Aorta (tissue), 5 donors: ENCODE measurements at places on chromosomes 1 and 21. TPM values are rescaled to one million over a fixed set of nuclear protein-coding genes. Genes with fewer than 3 reads are reported as not detected.

DNA sequence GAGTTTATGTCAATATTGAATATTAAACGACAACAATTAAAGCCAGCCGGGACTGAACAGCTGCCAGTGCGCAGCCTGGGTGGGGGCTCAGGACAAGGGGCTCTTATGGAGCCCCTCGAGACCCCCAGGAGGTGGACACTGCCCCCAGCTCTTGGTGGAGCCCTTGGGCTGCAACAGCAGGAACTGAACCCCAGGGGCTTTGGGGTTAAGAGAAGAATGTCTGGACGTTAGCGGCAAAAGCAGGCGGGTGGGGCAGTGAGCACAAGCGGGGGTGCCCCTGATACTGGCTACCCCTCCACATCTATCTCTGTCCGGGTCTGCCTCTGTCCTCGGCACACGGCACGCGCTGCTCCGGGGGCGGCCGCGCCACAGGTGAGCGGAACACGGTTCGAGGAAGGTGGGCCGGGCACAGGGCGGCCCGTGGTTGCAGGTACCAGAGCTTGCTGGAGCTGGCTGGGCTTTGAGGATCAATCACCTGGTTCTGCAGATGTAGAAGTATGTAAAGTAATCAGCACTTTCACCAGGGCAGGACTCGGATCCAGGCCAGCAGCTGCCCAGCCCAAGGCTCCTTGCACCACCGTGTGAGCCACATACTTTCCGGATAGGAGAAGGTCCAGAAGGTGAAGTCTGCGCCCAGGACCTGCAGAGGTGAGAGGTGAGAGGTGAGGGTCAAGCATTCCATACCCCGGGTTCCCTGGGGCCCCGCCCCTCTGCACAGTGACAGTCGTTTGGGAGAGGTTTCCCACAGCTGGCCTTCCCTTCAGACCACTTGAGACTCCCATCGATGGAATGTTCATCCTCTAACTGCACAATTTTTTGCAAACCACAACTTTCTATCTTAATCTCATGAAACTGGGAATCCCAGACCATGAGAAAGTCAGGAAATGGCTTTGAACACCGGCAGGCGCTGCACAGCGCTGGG lies 12.4 kb upstream of the POFUT2 start:
- no peak overlapping the region for H3K4me3 ChIP-seq
- H3K4me1 ChIP-seq = no peaks in the 10 kb centered on the region
- peak overlapping the region; percentile 23 for H3K27ac ChIP-seq
- no peaks in the 10 kb centered on the region for H3K36me3 ChIP-seq
- H3K27me3 ChIP-seq = no peaks in the 10 kb centered on the region
- DNase-seq = peak; percentile 65

- DNase-seq = no peak
- no peaks in the 10 kb centered on the region for H3K36me3 ChIP-seq
- no peaks in the 10 kb centered on the region for H3K27me3 ChIP-seq
- H3K27ac ChIP-seq = no peak overlapping the region
Measured at GRCh38 chr21:42629933-42630589, 23.4 kb upstream of the PDE9A start.

DNA sequence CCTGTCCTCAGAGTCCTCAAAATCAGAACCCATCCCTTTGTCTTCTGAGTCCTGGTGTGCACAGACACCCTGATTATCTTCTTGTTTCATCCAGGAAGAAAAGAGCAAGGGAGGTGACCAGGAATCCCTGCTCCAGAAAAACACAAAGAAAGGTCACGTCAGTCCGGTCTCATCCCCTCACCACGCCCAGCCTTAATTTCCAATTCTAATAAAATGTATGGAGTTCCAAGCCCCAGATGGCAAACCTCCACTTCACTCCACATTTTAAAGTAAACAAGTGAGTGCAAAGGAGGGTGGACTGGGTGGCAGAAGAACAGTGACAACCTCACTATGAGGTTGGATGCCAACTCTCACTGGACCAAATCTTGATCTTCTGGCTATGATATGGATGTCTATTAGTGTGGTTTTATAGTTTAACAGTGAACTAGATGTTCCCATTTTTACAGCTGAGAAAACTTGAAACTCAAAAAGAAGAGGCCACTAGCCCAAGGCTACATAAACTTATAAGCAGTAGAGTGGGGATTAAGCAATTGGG lies 22.0 kb downstream of the ZNF697 start:
- no peak overlapping the region for H3K4me3 ChIP-seq
- H3K27ac ChIP-seq = no peak overlapping the region
- H3K36me3 ChIP-seq = peaks cover 8% of the 10 kb centered on the region
- H3K4me1 ChIP-seq = peaks cover 3% of the 10 kb centered on the region

DNA sequence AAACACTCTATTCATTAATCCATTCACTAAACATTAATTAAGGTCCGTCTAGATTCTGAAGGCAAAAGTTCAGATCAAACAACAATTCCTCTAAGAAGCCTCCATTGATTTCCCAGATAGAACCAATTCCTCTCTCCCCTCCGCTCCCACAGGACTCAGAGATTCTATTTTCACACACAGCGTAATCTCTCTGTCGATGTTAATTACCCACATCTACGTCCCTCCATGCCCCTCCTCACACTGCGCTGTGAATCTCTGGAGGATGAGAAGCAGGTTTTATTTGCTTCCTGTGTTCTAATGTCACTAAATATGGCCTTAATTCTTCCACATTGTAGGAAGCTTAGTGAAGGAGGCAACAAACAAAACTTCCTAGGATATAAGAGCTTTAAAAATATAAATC lies 306.7 kb downstream of the DSCAM start:
- peaks cover 1% of the 10 kb centered on the region for H3K27me3 ChIP-seq
- no peak overlapping the region for H3K27ac ChIP-seq
- no peak for DNase-seq
- H3K36me3 ChIP-seq = no peaks in the 10 kb centered on the region
- no peaks in the 10 kb centered on the region for H3K4me1 ChIP-seq
- H3K4me3 ChIP-seq = no peak overlapping the region

DNA sequence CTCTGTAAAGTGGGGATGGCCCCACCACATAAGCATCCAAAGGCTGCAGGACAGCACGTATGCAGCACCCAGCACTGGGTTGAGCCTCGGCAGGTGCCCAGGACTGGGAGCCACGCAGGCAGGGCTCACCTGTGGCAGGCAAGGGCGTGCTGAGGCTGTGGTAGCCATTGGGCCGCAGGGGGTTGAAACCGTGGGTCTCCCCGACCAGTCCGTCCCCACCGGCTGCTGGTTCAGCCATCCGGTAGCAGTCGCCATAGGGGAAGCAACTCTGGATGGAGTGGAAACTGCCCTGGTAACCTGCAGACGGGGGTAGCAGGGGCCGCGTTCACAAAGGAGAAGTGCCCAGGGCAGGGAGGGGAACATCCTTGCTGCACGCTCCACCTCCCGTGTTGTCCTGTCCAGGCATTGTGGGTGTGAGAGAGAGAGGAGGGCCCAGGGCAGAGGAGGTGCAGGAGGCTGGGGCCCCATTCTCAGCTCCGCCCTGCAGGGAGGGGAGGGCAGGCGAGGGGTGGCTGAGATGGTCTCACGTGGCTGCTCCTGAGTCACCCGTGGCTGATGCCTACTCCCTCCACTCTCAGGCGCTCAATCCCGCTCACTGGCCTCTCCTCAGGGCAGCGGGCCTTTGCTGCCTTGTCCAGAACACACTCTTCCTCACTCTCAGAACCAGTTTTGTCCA lies 49.9 kb downstream of the DMRTB1 start:
- no peak overlapping the region for H3K27ac ChIP-seq
- H3K4me1 ChIP-seq = no peaks in the 10 kb centered on the region
- DNase-seq = no peak
- H3K27me3 ChIP-seq = no peaks in the 10 kb centered on the region
- no peaks in the 10 kb centered on the region for H3K36me3 ChIP-seq

The S100A16 gene
- total RNA-seq = 72.8 TPM

GRCh38 chr1:18951416-18951815 lies 5.1 kb downstream of the IFFO2 start:
- no peaks in the 10 kb centered on the region for H3K4me1 ChIP-seq
- no peak for DNase-seq
- H3K27ac ChIP-seq = peak overlapping the region; percentile 45

- peaks cover 12% of the 10 kb centered on the region for H3K4me1 ChIP-seq
- no peaks in the 10 kb centered on the region for H3K36me3 ChIP-seq
- DNase-seq = no peak
Measured at GRCh38 chr1:243723050-243723449, 127.0 kb downstream of the AKT3 start.

The PTPRU gene
- total RNA-seq = 16.0 TPM

The COL16A1 gene
- total RNA-seq = 188 TPM

- no peaks in the 10 kb centered on the region for H3K36me3 ChIP-seq
- DNase-seq = peak; percentile 95
- H3K4me3 ChIP-seq = peak overlapping the region; percentile 81
- H3K27me3 ChIP-seq = no peaks in the 10 kb centered on the region
- H3K27ac ChIP-seq = peak overlapping the region; percentile 15
Measured at GRCh38 chr1:178093494-178093950, 382 bp upstream of the RASAL2 start.

The S100A7 gene
- total RNA-seq = not detected

- no peaks in the 10 kb centered on the region for H3K27me3 ChIP-seq
- H3K27ac ChIP-seq = no peak overlapping the region
- no peak overlapping the region for H3K4me3 ChIP-seq
Measured at GRCh38 chr1:226682871-226683814, 55.9 kb downstream of the ITPKB start.

- no peaks in the 10 kb centered on the region for H3K36me3 ChIP-seq
- H3K4me3 ChIP-seq = no peak overlapping the region
- no peak overlapping the region for H3K27ac ChIP-seq
- H3K27me3 ChIP-seq = no peaks in the 10 kb centered on the region
- no peaks in the 10 kb centered on the region for H3K4me1 ChIP-seq
Measured at GRCh38 chr1:200907611-200908097, 13.0 kb downstream of the INAVA start.

GRCh38 chr1:92886886-92887419 lies 55.1 kb downstream of the RPL5 start:
- no peak overlapping the region for H3K27ac ChIP-seq
- no peaks in the 10 kb centered on the region for H3K27me3 ChIP-seq
- no peak overlapping the region for H3K4me3 ChIP-seq
- DNase-seq = no peak

The TMEM51 gene
- 8.8 TPM for total RNA-seq

DNA sequence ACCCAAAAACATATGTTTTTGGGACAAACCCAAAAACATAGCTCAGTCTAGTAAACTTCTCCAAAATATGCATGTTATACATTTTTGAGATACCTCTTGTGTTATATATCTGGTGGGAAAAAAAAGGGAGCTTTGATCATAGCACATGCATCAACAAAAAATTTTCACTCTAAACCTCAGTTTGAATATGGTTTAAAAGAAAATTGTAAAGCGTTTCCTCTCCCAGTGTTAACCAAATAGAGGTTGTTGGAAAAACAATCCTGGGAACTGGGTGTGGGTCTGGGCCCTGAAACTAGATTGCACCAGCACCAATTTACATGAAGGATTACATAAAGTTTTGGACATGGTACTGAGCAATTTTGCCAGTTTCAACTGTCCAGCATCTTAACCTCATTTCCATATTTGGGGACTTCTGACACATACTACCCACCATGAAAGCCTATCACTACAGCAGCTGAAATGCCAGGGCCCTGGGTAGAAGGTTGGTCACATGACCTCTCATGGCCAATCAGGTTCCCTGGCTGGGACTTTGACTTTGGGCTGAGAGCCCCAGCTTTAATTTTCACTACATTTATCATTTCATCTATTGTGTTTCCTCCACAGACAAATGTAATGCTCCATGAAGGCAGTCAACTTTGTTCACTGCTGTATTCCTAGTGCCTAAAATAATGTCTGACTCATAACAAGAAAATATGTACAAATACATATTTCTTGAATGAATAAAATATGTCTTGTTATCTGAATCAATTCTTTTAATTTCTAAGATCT lies 150.7 kb downstream of the SETD4 start:
- no peak for DNase-seq
- H3K4me3 ChIP-seq = no peak overlapping the region
- no peaks in the 10 kb centered on the region for H3K27me3 ChIP-seq
- H3K36me3 ChIP-seq = no peaks in the 10 kb centered on the region
- no peak overlapping the region for H3K27ac ChIP-seq

The GRHL3 gene
- not detected for total RNA-seq

- no peaks in the 10 kb centered on the region for H3K4me1 ChIP-seq
- no peak overlapping the region for H3K27ac ChIP-seq
- H3K36me3 ChIP-seq = no peaks in the 10 kb centered on the region
- no peak for DNase-seq
Measured at GRCh38 chr1:184465489-184466146, 78.8 kb downstream of the C1orf21 start.

The ABCA4 gene
- 0.63 TPM for total RNA-seq

The AKNAD1 gene
- total RNA-seq = not detected

DNA sequence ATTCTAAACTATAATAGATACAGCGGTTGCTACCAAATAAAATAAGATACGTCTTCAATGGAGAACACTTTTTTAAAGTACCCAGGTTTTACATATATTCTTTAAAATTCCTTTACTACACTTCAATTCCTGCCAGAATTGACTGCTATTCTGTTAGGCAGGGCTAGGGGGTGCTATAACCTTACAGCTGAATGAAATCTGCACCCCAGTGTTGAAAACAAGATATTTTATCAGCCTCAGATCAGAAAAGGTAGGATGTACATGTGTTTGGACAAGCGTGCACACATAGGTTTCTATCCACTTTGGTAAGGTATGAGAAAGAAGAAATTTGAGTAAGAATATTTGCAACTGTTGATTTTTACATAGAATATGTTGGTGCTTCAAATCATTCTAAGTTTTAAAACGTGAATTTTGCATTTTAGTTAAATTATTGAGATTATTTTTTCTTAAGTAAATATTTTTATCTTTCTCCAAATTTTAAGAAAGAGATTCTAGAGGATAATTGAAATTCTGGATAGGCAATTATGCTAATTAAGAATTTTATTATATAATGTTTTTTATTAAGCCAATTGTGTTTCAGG lies 490.8 kb upstream of the ADGRL4 start:
- no peaks in the 10 kb centered on the region for H3K36me3 ChIP-seq
- DNase-seq = no peak
- no peak overlapping the region for H3K4me3 ChIP-seq

GRCh38 chr1:32394890-32395432 lies 720 bp upstream of the BSDC1 start:
- no peak for DNase-seq
- no peaks in the 10 kb centered on the region for H3K4me1 ChIP-seq
- H3K27ac ChIP-seq = peak overlapping the region; percentile 80
- H3K4me3 ChIP-seq = peak overlapping the region; percentile 70
- H3K36me3 ChIP-seq = no peaks in the 10 kb centered on the region

GRCh38 chr1:147549526-147549925 lies 8.2 kb downstream of the BCL9 start:
- H3K27me3 ChIP-seq = no peaks in the 10 kb centered on the region
- H3K36me3 ChIP-seq = no peaks in the 10 kb centered on the region
- H3K4me1 ChIP-seq = no peaks in the 10 kb centered on the region
- no peak for DNase-seq
